NCI-H2081 treated with DMSO at 0.1 percent for 48 hours (cell line): ENCODE measurements at places on chromosomes 11 and 22.
A peak's percentile ranks its signal among the peaks of the same experiment; 100 is the strongest.

DNA sequence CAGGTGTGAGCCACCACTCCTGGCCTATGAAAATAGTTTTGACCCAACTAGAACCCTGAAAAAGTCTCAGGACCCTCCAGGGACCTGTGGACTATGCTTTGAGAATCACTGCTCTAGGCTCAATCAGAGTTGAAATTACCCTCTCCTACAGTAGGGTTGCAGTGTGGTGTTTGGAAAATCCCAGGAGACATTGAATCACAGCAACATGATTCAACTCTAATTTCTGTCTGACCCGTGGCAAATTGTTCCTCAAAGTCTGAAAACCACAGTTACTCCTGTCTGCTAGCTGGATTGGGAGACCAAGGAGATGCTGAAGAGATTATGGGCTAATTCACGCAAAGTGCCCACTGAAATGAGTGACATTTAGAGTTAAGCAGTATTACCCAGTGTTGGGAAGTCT lies 5.4 kb upstream of the MTMR3 start:
- DNase-seq, result no peak

DNA sequence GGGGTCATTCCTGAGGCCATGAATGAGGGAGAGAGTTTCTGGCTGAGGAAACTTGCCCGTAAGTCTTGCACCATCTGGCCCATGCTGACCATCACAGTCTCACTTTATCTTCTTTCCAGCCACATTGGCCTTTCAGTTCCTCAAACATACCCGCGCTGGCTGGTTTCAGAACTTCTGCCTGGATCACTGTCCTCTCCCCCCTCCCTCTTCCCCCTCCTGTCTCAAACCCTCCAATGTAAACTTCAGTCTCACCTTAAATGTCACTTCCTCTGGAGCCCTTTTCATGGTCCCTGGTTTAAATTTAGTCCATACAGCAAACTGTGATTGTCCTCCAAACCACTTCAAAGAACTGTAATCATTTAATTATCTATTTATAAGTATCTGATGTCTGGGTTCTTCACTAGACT lies 3.7 kb upstream of the TMEM109 start:
- DNase-seq, result no peak

GRCh38 chr11:70640408-70640807 lies 242.1 kb downstream of the CTTN start:
- no peak for DNase-seq

DNA sequence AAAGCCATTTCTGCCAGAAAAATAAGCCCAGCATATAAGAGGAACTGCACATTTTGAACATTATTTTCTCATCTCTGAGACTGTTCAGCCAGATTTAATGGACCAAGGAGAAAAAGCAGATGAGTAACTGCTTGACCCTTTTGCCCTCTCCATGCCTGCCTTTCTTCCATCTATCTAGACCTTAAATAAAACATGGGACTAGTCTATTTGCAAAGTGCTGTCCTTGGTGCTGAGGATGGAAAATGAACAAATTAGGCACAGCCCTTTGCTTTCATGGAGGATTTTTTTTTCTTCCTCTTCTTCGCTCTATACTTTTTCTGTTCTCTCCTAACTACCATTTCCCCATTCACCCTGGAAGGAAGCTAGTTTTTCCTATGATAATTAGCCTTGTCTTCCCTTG lies 361.3 kb downstream of the GRM5 start:
- DNase-seq, result no peak

DNA sequence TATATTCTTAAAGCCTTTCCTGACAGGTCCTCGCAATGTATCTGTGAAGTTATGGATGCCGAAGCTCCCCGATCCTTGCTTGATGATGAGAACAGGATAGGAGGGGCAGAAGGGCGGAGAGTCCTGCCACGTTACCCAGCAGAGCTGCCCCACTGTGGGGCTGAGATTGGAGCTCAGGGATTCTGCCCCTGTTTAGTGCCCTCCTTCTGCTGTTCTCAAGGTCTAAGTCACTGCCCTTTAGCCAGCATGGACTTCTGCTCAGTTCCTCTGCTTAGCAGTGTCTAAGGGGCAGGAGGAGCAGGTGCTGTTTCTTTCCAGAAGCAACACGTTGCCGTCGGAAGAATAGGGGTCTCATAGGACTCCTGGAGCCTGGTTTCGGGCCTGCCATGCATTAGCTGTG lies 164.2 kb upstream of the B3GAT1 start:
- DNase-seq, result no peak

- no peak for DNase-seq
These were observed 138.2 kb downstream of the DSCAML1 start for GRCh38 chr11:117658809-117659208.

DNA sequence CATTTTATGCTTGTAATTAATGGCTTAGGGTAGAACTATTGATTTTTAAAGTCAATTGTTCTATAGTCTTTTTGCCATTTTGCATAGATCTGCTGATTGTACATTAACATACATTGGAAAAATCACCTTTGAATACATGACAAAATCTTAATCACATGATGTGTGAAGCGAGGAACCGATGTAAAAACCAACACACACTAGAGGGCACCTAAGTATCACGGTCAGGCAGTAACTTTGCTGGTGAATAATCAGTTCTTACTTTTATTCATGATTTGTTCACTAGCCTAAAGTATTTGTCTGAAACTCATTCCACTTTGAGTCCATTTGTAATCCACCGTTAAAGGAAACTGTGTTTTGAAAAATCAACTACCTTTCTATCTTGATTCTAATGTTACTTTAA lies 28.2 kb downstream of the JHY start:
- DNase-seq, result no peak

DNA sequence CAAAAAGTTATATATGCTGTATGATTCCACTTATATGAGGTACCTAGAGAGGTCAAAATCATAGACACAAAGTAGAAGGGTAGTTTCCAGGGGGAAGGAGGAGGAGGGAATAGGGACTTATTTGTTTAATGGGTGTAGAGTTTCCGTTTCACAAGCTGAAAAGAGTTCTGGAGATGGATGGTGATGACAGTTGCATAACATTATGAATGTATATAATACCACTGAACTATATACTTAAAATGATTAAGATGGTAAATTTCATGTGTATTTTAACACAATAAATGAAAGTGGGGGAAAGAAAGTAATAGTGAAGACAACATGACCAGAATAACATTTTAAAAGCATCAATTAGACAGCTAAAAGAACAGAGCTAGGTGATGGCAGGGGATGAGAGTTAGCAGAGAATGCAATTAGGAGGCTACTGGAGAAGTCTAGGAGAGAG lies 51.2 kb downstream of the MRTFA start:
- no peak for DNase-seq

DNA sequence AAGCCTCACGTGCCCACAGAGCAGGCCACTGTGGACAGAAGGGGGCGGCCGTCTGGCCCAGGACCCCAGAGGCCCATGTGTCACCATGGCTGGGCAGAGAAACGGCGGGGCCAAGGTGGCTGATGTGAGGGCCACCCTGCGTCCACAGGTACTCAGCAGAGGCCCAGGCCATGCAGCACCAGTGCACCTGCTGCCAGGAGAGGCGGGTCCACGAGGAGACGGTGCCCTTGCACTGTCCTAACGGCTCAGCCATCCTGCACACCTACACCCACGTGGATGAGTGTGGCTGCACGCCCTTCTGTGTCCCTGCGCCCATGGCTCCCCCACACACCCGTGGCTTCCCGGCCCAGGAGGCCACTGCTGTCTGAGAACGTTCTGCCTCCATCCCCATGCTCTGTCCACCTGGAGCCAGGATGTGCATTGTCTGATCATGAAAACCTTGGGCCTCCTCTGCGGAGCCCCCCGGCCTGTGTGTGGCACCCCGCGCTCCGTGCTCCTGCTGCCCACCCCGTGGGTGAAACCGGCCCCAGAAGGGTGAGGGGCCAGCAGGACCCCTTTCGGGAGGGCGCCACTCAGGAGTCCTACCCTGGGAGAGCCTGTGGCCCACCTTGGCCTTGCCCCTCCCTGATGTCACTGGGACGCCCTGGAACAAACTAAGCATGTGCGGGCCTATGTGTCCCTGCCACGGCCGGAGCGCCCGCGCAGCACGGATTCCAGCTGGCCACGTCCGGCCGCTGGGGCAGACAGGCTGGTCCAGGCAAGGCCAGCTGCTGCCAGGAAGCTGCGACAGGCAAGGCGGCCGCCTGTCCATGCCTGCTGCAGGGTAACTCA lies 38.6 kb downstream of the MUC5B start:
- no peak for DNase-seq

GRCh38 chr11:59706518-59707285 lies 6.9 kb downstream of the OR10V1 start:
- DNase-seq, result no peak

GRCh38 chr22:37007651-37008050 lies 11.6 kb downstream of the TST start:
- DNase-seq, result no peak

DNA sequence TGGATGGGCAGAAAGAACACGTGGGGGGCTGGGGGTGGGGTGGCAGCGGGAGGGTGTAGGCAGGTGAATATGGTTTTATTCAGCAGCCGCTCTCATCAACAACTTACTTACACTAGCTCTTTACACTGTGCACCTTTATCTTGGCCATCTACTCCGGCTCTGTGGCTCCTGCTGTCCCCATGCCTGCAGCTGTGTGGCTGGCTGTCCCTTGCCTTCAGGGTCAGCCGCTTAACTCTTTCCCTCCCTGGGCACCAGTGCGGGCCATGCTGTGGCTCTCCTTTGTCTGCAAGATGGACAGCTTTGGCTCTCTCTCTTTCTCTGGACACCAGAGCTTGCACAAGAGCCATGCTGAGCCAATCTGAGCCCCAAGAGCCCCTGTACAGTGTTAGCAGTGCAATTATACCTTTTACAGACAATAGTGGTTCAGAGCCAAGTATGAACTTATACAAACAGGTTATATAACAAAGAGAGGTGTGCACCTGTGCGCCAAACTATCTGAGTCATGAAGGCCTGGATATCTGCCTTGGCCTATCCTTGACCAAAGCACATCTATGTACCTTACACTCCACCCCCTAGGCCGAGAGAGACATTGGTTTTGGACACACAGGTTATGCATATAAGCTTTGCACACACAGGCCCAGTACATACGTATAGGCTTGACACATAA lies 94.3 kb upstream of the CTSC start:
- no peak for DNase-seq

DNA sequence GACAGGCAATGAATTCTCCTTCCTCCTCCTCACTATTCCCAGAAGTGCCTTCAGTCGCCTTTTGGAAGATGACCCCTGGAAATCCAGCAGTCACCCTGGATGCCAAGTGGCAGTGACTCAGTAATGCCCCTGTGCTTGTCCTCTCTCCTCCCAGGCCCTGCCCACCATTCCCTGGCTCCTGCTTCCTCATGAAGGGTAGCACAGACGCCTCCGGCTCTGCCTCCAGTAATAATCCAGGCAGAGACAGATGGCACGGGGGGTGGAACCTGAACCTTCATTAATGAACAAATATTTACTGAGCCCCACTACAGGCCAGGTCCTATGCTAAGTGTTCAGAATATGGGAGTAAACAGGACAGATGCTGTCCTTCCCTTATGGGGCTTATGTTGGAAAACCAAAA lies 23.2 kb downstream of the SYT13 start:
- DNase-seq, result peak; percentile 27

DNA sequence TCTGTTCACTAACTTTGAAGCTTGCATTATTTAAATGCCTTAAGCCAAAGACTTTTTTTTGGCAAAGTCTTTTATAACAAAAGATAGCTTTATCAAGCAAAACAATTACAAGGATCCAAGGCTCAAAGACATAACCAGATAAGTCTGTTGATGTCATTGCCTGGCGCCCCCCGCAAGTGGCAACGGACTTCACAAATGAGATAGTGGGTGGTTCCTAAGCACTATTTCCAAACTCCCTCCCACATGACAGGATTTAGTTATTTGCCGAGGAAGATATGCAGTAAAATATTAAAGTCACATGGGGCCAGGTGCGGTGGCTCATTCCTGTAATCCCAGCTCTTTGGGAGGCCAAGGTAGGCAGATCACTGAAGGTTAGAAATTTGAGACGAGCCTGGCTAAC lies 194.2 kb upstream of the DDI1 start:
- no peak for DNase-seq

DNA sequence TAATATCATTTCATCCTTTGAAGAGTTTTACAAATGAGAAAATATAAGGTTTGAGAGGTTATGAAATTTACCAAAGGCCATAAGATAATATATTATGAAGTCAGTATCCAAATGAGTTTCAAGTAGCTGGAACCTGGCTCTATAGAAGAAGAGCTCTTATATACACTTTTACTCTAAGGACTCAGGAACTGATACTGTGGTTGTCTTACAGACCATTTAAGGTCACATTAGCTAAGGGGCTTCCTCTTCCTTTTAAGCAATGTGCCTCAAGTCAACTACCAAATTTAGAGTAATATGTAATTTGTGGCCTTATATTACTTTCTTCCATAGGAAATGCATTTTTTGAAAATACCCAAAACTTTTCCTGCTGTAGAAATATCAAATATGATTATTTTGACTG lies 369.3 kb downstream of the DLG2 start:
- no peak for DNase-seq

- no peak for DNase-seq
These were observed 24.1 kb downstream of the USP35 start for GRCh38 chr11:78212586-78213371.

GRCh38 chr11:17197431-17197898 lies 10.3 kb downstream of the PIK3C2A start:
- DNase-seq, result no peak

DNA sequence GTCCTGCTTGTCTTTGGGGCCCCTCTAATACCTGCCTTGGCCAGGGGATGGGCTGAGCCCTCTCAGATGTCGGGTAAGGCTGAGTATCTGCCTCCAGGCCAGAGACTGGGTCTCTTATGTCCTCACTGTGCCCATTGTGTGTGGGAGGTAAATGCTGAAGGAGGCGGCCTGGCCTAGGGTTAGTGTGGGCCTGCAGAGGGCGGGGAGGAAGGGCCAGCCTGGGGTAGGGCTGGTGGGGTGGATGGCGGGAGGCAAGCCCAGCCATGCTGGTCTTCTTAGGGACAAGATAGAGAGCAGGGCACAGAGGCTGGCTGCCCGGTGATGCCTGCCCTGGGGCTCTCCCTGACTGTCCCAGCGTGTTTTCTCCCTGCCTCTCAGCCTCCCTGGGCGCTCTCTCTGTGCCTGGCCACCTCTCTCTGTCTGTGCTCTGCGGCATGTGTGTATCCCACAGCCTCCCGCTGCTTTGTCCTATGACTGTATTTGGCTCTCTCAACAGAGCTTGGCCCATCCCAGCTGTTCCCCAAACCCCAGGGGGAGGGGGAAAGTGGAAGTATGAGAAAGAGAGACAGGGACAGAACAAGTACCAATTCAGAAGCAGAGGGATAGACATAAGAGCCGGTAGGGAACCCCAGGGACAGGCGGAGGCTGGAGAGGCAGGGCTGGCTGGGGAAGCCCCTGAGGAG lies 57.0 kb downstream of the PDE2A start:
- no peak for DNase-seq
